ENCODE measurements at places on chromosomes 5 and 9. TPM values are rescaled to one million over a fixed set of nuclear protein-coding genes. Genes with fewer than 3 reads are reported as not detected.

The NUTM2G gene
- total RNA-seq = under 0.01 TPM

The S1PR3 gene
- 13.1 TPM for total RNA-seq

DNA sequence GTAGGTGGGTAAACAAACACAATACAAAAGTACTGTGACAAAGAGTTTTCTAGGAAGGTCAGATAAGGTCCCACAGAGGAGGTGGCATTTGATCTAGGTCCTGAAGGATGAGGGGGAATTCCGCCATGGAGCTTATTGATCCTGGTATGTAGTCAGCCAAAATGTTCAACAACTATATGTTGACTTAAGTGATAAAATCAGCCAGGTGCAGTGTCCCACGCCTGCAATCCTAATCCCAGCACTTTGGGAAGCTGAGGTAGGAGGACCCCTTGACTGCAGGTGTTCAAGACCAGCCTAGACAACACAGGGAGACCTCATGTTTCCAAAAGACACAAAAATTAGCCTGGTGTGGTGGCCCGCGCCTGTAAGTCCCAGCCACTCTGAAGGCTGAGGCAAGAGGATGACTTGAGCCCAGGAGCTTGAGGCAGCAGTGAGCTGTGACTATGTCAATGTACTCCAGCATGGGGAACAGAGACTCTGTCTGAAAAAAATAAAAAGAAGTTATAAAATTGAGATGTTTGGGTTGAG is 46.4 kb upstream of the PLIN2 start:
- DNase-seq = no peak

- no peak for DNase-seq
Measured at GRCh38 chr5:59777028-59777427, 116.5 kb downstream of the PDE4D start.

DNA sequence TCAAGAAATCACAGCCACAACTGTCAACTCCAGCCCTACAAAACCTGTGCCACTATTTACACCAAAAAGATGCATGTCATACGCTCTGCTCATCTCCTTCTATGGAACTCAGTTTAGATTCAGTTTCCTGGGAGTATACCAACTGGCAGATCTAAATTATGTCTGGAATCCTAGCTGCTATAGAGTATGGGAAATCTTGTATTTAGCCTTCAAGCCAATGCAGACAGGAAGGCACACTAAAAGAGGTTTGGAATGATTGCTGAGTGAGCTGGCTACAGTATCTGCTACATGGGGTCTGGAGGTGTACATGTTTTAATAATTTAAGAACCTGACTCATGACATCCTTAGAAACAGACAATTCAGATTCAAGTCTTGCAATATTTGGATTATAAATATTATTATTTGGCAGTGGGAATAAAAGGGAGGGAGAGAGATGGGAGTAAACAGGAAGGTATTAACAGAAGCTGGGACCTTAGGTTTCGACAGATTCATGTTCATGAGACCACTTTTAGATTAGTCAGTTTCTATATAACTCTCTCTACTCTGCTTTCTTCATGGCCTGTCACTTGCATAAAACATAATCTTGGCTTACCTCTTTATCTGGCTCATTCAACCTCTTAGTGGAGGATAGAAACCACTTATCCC is 178.8 kb upstream of the HAPLN1 start:
- DNase-seq = no peak

DNA sequence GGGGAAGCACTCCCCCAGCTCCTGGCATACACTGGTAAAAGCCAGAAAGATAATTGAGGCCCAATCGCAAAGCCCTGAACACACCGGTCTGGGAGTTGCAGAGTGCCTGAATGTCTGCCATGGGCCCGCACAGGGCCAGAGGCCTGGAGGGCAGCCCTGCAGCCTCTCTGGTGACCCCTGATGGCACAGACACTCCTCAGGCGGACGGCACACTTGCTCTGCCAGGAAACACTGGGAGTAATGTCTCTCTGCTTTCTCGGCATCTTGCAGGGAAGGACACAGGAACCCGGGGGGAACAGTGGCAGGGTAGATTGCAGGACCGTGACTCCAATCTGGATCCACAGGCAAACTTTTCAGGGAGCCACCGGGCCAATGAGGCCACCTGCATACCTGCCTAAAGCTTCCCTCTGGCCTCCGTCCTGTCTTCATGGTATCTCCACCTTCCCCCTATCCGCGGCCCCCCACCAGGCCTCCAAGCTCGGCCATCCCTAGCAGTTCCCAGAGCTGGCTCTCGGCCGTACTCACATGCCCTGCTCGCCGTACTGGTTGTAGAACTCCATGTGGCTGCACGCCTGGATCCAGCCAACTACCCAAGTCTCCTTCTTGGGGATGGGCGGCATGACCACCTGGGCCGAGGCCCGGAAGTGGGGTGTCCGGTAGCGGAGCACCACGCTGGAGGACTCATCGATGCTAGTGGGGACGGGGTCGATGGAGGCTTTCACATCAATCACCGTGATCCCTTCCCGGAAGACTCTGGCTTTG is 797 bp downstream of the FAM78A start:
- no peak for DNase-seq

DNA sequence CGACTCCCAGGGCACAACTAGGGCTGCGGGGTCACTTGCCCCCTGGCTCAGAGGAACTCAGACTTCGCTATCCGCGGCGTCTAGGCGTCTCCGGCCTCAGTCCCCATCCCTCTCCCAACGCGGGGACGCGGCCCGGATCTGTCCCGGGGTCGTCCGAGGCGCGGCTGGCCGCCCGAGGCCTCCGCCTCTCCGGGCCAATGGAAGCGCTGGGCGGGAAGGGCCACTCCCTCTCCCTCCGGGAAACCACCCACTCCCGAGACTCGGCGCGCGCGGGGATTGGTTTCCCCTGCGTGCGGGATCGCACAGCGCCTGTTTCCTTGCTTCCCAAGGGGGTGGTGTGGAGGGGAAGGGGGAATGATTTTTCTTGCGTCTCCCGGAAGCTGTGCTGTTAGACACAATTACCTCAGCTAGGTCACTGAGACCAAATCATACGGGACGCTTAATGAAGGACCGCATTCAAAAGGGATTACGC is 38.3 kb downstream of the NR2F1 start:
- DNase-seq = peak; percentile 91
